ENCODE measurements at places on chromosomes 11 and 22.

DNA sequence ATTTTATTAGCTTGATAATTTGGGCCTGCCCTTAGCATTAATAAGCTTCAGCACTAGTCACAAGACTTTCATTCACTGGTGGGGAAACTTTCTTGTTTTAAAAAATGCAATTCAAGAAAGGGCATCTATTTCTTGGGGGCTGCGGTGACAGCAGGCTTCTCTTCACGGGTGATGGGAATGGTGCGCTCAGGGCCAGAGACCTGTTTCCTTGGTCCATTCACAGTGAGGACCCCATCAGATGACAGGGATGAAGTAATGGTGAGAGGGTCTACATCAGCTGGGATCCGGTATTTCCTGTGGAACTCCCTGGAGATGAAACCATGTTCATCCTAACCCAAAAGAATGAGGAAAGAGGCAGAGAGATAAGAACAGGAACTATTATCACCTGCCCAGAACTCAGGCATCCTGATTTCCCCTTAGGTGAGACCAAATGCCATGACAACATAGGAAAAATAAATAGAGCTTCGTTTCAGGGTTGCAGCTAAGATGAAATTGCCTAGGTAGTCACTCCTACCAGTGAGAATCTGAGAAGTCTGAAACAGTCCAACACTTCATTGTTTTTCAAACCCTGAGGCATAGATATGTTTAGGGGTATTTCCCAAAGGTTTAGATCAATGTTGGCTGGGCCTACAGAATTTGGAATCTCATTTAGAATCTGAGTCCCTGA is 2.8 kb downstream of the CRYAB start:
- no peak for DNase-seq

DNA sequence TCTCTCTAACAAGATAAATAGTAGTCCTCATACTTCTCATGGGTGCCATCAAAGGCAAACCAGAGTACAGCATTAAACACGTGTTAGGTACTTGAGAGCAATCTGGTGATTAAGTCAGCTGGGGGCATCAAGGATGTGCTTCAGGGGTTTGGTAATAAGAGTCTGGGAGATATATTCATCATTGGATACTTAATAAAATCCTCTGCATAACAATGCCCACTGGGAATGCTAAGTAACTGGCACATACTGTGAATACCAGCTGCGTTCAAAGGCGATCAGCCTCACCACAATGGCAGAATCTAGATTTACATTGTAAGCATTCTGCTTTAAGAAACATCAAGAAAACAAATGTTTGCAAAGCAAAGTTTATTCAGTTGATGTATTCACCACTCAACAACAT is 268.6 kb upstream of the PITPNB start:
- DNase-seq, result no peak

DNA sequence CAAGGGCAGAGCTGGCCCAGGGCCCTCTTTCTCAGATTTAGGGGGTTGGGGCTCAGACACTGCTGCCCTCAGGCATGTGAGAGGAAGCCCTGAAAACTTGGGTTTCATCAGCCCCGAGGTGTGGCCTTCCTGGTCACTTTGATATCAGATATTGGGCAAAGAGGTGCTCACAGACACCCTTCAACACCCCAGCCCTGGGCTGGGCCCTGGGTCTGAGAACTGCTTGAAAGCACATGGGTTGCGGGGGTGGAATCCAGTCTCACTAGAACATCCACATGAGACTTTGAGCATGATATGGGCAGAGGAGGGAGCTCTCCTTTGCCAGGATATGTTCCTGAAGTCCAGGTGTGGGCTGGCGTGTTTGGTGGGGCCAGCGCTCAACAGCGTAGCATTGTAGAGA is 10.4 kb downstream of the DGAT2 start:
- no peak for DNase-seq

DNA sequence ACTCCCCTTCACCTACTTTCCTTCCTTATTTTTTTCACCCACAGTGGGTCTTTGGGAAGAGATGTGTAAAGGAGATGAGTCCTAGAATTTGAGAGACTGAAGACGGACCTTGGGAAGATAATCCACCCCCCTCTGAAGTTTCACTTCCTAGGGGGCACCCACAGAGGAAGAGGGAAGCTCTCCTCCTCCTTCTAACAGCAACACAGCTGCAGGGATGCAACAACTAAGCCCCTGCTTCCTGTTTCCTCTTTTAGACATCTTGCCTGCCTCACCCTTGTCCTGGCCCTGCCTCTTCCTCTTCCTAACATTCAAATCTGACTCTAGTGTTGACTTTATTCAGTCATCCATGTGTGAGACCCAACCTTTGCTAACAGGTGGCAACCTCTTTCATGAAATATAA is 424.6 kb downstream of the BUD13 start:
- peak; percentile 26 for DNase-seq

DNA sequence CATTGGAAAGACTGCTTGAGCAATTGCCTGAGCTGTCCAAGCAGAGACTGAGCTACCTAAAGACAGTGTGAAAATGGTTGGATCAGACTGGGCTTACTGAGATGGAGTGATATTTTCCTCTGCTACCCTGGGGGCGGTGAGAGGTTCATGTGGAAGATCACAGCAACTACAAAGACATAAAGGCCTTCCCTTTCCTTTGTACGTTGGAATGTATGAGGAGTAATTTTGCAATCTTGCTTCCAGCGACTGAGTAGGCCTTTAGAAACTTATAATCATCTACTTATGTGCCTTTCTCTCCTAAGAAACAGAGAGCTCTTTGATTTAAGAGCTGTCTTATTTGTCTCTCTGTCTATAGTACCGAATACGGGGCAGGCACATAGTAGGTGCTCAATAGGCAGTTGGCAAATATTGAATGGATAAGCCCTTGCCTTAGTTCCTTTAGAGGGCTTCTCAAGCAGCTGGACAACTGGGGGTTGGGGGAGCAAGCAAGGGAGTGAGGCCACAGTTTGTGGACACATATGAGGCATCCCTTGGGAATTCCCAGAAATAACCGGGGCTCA is 2.4 kb upstream of the HEPACAM start:
- DNase-seq, result no peak

DNA sequence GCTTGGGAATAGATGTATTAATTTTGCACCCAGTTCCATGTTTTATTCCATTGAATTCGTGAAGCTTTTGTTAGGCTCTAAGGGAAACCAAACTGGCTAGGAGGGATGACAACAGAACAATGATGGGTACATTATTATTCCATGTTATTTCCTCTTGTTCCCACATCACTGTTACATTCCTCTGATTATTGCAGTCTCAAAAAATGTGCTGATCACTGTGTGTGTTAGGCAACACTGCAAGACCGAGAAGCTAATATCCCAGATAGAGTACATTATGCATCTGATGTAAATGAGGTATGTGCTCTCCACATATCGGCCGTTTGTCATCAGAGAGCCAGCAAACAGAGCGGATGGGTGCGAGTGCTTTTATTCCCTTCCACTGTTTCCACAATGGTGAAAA is 327.9 kb downstream of the SOX6 start:
- no peak for DNase-seq

DNA sequence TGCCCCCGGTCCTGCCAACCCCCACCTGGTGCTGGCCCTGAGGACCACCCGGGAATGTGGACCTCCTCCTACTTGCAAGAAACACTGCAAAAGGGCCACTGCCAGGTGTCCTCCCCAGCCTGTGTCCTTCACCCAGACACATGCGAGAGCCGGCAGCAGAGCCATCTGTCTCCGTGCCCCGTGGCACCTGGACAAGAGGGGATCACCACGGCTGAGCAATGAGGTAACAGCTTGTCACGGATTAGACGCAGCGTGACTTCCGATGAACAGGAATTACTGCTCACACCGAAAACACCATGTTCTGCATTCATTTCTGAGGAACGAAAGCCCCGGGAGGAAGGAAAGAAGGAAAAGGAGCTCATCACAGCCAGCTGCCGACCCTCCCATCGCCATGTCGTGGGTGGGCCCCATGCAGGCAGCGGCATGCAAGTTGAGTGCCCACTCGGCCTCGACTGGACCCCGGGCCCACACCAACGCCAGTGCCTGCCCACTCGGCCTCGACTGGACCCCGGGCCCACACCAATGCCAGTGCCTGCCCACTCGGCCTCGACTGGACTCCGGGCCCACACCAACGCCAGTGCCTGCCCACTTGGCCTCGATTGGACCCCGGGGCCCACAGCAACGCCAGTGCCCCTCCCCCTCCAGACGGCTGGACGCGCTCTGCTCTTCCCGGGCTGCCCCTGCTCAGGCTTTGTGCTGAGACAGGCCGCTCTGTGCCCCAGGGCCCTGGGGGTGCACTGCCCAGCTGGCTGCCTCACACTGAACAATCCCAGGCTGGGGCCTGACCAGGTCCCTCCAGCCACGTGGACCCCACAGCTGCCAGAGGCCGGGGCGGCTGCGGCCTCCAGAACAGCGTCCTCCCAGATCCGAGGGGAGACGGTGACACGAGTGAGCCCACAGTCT is 22.0 kb downstream of the CHID1 start:
- DNase-seq, result no peak

GRCh38 chr11:119062779-119063178 is 4.8 kb upstream of the VPS11 start:
- no peak for DNase-seq

DNA sequence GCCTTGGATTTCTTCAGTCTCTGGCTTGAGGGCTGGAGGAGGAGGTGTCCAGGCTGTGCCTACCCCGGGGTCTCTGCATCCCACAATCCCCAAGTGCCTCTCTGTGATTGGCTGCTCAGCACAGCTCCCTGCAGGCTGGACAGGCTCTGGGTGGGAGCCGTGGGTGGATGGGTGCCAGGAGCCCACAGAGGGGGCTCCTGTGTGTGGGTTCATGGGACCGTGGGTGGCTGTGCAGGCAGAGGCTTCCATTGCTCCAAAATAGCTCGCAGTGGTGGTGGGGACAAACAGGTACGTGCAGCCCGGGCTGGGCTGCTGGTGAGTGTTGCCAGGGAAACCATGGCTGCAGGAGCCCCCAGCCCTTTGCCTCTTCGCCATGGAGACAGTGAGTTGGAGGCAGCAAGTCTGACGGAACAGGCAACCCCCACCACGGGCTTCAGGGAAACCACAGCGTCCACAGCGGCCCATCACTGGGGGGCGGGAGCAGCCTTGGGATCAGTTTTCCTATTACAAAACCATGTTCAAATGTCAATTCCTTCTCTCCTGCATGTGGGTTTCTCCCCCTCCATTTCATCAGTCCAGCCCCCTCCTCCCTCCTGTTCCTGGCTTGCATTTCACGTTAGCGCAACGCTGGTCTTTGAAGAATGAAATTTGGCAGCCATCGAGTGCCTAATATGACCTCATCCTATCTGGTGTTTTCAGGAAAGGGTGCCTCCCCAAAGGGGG is 155.2 kb downstream of the TRIM29 start:
- peak; percentile 11 for DNase-seq

GRCh38 chr11:118696673-118697226 is 17.3 kb upstream of the TREH start:
- peak; percentile 78 for DNase-seq

DNA sequence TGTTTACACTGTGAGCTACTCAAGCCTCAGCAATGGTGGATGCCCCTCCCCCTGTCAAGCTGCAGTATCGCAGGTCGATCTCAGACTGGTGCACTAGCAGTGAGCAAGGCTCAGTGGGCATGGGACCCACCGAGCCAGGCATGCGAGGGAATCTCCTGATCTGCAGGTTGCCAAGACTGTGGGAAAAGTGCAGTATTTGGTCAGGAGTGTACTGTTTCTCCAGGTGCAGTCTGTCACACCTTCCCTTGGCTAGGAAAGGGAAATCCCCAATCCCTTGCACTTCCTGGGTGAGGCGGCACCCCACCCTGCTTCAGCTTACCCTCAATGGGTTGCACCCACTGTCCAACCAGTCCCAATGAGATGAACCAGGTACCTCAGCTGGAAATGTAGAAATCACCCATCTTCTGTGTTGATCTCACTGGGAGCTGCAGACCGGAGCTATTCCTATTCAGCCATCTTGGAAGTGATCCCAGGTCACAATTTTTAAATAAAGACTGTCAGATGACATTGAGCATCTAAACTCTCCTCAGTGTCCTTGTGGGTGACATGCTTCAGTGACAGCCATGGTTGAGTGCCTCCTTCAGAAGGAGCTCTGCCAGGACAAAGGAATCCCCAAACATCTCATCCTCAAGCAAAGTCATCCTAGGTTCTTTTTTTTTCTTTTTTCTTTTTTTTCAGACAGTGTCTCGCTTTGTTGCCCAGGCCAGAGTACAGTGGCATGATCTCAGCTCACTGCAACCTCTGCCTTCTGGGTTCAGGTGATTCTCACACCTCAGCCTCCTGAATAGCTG is 10.8 kb downstream of the SLC22A24 start:
- no peak for DNase-seq

- DNase-seq, result no peak
Measured at GRCh38 chr11:121418625-121419114, 33.4 kb upstream of the SORL1 start.

GRCh38 chr11:11583801-11584529 is 37.8 kb downstream of the GALNT18 start:
- peak; percentile 38 for DNase-seq

GRCh38 chr22:30326255-30326705 is 461 bp downstream of the TBC1D10A start:
- no peak for DNase-seq

GRCh38 chr11:75424396-75424795 is 8.6 kb downstream of the KLHL35 start:
- no peak for DNase-seq

- peak; percentile 67 for DNase-seq
Measured at GRCh38 chr11:13776134-13776815, 107.8 kb downstream of the FAR1 start.

GRCh38 chr22:36100134-36100824 is 60.3 kb downstream of the APOL3 start:
- no peak for DNase-seq

DNA sequence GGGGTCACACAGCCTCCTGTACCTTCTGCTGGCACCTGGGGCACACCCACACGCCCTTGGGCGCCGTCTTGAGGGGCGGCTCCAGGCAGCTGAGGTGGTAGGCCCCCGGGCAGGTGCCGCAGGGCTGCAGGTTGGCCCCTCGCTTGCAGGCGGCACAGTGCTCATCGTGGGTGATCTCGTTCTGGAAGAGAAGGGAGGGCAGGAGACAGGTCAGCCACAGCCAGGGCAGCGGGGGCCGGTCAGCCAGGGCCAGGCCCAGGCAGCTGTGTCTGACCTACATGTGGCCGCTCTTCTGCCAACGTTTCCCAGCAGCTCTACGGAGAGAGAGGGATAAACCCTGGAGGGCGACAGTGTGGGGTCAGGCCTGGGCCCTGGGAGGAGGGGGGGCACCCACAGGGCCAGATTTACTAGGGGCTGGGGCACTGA is 121.9 kb downstream of the PHF21B start:
- no peak for DNase-seq

GRCh38 chr11:33013755-33014154 is 1.9 kb upstream of the DEPDC7 start:
- no peak for DNase-seq

DNA sequence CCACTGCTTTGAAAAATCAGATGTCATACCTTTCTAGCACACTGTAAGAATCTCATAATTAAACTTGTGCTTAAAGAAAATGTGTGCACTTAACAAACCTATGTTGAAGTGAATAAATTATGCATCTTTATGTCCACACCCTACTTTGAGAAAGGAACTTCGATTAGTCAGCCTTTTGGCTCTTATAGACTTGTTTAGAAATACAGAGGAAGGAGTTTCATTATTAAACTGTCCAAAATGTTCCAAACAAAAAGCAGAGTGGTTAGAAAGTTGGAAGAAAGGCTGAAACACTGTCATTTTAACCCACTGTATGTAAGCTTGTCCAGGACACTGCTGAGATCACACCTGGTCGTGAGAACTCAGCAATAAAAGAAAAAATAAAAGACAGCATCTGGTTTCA is 863.2 kb upstream of the CHORDC1 start:
- peak; percentile 33 for DNase-seq

GRCh38 chr22:41976961-41977566 is 7.8 kb downstream of the SEPTIN3 start:
- no peak for DNase-seq

Data from umbilical cord (tissue), 2 donors.